ENCODE measurements at places on chromosomes 1 and 21.
A peak's percentile ranks its signal among the peaks of the same experiment; 100 is the strongest.

GRCh38 chr1:19582318-19582717, 61.8 kb upstream of the NBL1 start:
- DNase-seq = no peak

- DNase-seq = no peak
Measured at GRCh38 chr1:211742272-211742671, 66.9 kb upstream of the NEK2 start.

DNA sequence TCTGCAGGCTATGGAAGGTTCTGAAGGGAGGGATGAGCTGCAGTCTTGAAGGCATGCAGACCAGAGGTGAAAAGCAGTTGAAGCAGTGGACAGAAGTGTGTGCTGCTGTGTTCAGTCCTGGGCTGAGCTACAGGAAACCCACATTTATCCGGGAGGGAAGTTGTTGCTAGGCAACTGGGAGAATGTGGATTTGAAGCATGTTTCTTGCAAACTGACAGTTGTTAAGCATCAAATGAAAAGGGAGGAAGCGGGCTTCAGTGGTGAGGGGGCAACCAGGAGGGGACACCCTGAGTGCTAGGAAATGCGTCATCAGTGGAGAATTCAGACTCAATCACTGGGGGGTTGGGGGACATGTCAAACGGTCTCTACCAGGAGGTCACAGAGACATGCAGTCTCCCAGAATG, 28.7 kb downstream of the ABCA4 start:
- DNase-seq = no peak

- DNase-seq = no peak
Measured at GRCh38 chr1:55896210-55896609, 681.0 kb upstream of the USP24 start.

- no peak for DNase-seq
Measured at GRCh38 chr1:92747735-92748134, 37.2 kb downstream of the EVI5 start.

DNA sequence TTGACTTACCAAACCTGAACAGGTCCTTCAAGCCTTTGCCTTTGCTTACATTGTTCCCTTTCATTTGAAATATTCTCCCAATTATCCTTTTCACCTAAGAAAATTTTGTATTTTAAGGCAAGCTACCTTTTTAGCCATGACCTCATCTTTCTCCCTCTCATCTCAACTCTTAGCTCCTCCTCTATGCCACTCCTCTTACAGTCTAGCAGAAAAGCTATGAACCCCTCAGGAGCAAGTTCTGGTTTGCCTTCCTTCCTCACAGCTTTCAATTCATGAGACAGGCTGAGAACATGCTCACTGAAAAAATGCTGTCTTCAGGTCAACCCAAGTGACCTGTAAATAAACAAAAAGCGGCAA, 8.3 kb upstream of the MUTYH start:
- DNase-seq = no peak

GRCh38 chr1:27970401-27970800, 10.6 kb downstream of the XKR8 start:
- no peak for DNase-seq

DNA sequence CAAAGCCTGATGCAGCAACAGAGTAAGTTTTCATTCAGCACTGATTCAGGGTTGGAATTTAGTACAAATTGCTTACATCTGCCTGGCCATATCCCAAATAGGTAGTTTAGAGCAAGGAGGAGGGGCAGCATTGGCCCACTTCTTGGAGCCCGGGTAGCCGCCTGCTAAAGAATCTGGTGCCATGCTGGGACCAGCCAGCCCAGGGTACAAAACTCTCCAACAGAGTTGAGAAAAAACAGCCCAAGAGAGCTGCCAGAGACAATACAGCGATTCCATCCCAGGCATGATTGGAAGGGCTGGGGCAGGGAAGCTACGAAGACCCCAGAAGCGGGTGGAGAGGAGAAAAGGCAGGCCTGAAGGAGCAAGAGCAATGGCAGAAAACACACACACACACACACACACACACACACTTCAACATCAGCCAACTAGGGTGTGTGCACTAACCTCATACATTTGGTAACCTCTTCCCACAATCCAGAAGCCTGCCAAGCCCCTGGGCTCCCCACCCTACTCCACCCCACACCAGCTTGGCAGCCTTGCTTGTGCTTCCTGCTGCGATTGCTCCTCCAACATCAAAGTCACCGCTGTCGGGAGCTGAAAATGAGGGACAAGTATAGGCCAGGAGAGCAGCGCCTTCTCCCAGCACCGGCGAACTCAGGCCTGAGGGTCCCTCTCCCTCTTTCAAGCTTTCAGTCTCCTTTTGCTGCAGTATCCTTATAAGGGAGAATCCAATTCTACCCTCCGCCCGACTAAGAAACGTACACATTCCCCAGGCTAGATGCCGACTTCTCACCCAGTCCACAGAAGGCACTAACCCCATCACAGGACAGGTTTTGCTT, 1.2 kb downstream of the PIK3C2B start:
- DNase-seq = peak; percentile 80

GRCh38 chr1:157596384-157596783, 1.5 kb downstream of the FCRL4 start:
- DNase-seq = no peak

DNA sequence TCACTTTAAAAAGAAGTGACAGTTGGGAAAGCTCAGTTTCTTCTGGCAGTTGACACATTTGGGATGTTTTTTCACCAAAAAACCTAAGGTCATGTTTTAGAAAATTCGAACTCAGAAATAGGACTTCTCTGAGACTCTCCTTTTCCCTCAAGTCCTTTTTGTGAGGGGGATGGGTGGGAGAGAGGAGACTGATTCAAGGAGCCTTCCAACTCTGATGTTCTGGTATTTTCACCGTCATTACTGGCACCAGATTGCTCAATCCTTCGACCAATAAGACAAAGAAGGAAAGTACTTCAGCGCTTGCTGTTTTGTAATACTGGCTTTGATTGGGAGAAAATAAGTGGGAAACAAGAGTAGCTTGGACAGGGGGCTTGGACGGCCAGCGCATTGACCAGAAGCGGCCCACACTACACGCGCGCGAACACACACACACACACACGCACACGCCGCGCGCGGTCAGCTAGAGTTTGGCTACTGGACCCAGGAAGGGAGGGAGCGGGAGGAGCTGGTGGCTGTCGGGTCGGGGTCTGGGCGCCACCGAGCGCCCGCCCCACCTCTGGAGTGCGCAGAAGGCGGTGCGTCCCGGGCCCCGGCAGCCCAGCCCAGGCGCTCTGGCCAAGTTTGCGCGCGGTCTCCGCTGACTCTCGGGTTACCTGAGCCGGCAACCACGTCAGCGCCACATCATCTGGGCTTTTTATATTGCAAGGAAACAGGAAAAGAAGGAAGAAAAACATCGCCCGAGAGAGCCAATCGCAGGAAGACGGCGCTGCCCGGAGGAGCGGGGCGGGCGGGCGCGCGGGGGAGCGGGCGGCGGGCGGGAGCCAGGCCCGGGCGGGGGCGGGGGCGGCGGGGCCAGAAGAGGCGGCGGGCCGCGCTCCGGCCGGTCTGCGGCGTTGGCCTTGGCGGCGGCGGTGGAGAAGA, at the start of gene KCNK1:
Gene KCNK1 (plus strand): TSS at position 855 of the 921 bp plus-strand sequence. CDS start 66 bp downstream, at position 921.
- DNase-seq = peak; percentile 90

GRCh38 chr1:110211496-110212168, 1.5 kb downstream of the KCNC4 start:
- no peak for DNase-seq

DNA sequence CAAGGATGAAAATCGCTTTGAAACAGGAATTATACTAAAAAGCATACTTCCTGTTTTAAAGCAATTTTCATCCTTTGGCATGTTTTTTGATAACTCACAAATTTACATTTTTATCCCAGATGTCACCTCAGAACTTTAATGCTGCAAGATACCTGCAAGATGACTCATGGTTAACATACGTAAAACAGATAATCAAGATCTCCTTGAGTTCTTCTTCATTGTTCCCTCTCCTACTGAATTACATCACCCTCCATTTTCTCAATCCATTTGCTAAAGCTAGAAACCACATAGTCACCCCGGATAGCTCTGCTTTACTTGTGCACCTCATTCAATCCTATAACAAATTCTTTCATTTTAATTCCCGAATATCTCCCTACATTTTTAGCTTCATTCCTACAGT, 1114.2 kb downstream of the PLA2G4A start:
- no peak for DNase-seq

DNA sequence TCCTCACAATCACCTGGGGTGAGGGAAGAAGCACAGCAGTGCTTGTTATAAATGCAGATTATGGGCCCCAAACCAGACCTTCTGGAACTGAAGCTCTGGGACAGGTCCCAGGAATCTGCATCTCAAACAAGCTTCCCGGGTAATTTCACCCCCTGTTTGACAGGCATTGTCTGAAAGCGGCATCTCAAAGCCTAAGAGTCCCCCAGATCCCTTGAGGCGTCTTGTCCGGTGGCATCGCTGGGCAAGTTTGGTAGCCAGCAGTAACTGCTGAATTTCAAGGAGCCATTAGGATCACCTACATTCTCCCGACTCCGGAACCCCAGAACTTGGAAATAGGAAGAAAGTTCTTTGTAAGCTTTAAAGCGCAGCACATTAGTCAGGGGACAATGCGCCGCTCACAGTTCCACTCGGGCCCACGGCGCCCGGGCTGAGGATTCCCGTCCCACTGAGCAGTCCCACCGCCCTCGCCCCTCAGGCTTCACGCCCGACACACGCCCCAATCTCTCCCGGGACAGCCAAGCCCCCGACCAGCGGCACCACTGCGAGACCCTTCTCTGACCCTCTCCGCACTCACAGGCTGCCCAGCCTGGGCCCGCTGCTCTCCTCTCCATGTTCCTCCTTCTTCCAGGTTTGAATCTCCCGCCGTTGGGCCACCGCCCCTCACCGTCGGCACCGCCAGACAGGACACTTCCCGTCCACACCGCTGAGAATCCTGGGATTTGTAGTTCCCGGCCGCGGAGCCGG, at the start of gene IQGAP3:
Gene IQGAP3 (minus strand): TSS at position 647 of the 744 bp plus-strand sequence. CDS start 36 bp downstream, at position 611.
- peak; percentile 91 for DNase-seq

GRCh38 chr1:165632491-165632890, 1.5 kb downstream of the MGST3 start:
- no peak for DNase-seq

DNA sequence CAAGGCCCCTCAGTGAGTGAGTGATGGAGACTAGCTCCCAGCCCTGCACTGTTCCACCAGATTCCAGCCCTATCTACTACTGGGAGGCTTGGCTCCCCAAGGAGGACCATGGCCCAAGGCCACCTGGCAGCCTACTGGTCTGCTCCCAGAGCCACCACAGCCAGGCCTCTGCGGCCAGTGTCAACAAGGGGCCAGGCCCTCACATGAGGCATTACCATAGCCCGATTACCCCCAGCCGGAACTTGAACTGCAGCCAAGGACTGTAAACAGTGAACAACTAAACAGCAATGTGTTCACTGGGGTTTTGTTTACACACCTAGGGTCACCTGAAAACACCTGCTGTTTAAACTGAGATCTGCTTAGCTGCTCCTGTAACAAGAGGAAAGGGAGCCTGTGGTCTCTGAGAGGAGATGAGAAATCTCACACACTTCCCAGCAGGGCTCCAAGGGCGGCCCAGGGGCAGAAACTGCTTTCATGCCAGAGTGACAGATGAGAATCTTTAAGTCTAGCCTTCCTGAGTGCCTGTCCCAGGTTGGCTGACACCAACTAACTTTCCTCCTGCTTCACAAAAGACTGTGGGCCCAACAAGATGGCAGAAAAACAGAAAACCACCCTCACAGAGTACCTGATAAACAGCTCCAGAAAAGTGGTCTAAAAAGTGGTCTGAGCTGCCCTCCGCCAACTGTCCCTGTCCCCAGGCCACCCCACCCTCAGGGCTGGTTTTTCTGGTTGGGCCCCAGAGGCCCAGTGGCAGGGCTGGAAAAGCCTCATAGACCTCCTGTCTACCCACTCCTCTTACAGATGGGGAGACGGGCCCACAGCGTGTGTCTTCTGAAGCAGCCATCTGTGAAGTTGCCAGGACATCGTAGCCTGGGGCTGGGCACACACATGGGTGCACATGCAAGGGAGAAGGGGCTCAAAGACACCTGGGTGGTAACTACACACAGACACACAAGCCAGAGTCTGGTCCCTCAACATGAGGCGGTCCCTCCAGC, 28.8 kb downstream of the MEF2D start:
- no peak for DNase-seq

DNA sequence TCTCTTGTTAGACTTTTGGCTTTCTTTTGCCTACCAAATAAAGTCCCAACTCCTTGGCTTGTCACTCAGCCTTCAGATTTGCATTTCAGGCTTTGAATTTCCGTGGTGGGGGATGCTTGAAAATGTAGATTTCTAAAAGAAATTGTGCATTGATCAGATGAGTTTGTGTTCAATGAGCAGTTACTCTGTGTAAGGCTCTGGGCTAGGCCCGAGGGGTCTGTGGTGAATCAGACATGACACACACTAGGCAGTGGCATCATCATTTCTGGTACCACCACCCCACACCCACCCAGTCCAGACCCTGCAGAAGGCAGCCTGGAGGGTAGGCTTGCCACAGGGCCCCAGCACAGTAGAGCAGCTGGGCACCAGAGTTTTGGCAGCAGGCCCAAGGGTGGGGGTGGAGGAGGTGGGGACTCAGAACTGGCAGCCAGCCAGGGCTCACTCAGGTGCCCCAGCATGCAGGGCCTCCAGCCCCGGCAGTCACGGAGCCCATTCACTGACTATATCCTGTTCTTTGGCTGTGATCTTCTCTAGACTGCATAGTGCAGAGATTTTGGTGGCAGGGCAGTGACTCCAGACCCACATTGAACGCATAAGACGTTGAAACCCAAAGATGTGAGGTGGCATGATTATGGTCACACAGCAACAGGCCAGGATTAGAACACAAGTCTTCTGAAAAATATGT, 97.2 kb upstream of the ARTN start:
- DNase-seq = no peak

DNA sequence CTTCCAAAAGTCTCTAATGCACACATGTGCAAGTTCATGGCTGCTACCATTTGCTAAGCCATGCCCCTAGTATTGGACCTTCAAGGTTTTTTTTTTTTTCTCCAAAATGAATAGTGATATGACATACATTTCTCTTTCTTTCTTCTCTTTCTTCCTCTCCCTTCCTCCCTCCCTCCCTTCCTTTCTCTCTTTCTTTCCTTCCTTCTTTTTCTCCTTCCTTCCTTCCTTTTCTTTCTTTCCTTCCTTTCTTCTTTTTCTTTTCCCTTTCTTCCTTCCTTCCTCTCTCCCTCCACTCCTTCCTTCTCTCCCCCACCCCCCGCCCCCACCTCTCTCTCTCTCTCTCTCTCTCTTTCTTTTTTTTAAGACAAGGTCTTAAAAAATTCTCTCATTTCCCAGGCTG, 3.4 kb upstream of the RNF187 start:
- no peak for DNase-seq

DNA sequence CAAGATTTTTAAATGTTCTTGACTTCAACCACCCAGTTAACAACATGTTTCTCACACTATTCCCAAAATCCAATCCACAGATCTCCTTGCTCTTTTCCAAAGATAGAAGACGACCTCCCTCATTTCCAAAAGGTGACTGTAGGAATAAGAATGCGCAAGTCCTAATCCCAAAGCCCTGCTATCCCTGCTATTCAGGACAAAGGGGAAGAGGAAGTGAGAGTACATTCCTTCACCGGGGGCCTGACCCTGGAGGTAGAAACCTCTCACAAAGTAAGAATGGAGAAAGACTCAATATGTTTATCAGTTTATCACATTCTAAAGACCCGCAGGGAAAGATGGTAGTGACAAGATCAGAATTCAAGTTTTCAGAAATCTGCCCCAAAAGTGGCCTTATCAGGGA, 55.7 kb downstream of the PLEKHA6 start:
- DNase-seq = no peak
